ENCODE measurements at places on chromosomes 12 and 14.

GRCh38 chr14:52563120-52563519 lies 10.5 kb downstream of the GPR137C start:
- DNase-seq: no peak

- no peak for DNase-seq
These were observed 33.7 kb upstream of the GLIPR1 start for GRCh38 chr12:75446857-75447256.

DNA sequence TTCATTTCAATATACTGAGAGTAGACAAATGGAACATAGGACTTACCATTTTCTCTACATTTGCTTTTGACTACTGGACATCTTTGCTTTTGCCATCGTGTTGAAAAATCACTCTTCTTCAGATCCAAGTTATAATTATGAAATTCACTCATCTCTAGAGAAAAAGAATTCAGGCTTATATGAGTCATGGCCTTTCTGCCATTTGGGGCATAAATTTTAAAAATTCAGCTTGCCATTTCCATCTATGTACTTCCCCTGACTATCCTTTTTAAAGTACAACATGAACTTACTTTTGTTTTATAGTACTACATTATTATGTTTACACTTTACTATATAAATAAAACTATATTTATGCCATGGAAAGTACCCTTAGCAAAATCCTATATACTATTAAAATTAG lies 3.0 kb downstream of the KLRK1 start:
- DNase-seq: no peak

- peak; percentile 85 for DNase-seq
These were observed 131.8 kb downstream of the KITLG start for GRCh38 chr12:88448337-88448915.

- DNase-seq: no peak
These were observed 1715.0 kb upstream of the FLRT2 start for GRCh38 chr14:83814896-83815295.

GRCh38 chr12:102618197-102618877 lies 138.0 kb upstream of the IGF1 start:
- no peak for DNase-seq

- DNase-seq: no peak
These were observed 16.2 kb downstream of the SLC25A29 start for GRCh38 chr14:100289916-100290606.

DNA sequence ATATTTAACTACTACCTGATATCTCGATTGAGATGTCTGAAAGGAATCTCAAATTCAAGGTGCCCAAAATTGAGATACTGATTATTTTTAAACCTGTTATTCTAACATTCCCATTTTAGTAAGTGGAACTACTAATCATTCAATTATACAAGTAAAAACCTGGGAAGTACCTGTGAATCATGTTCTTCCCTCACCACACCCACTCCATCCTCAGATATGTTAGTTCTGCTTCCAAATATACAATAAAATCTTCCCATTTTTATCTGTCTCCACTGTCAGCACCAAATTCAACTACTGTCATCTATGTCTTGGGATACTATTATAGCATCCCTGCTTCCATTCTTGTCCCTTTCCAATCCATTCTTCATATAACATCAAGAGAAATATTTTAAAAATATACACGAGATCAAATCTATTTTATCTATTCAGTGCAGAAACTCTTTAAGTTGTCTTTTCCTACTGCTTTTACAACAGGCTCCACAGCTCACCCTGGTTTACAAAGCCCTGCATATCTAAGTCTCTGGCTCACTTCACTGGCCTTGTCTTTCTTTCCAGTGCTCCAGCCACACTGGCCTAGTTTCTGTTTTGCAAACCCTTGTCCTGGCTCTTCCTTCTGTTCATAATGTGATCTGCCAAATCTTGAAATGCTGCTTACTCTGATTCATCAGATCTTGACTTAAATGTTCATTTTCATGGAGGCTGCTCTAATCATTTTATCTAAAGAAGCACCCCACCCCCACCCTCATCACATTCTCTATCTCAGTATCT lies 122.3 kb downstream of the PTPRR start:
- DNase-seq: no peak

DNA sequence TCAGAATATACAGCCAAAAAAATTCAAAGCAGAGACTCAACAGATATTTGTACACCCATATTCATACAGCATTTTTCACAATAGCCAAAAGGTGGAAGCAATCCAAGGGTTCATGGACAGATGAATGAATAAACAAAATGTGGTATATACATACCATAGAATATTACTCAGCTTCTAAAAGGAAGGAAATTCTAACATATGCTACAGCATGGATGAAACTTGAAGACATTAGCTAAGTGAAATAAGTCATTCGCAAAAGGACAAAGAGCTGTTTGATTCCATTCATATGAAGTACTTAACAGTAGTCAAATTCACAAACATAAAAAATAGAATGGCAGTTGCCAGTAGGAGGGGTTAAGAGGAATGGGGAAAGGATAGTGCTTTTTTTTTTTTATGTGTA lies 91.8 kb upstream of the ARID2 start:
- no peak for DNase-seq

- DNase-seq: no peak
These were observed 239.3 kb downstream of the RMST start for GRCh38 chr12:97701901-97702300.

DNA sequence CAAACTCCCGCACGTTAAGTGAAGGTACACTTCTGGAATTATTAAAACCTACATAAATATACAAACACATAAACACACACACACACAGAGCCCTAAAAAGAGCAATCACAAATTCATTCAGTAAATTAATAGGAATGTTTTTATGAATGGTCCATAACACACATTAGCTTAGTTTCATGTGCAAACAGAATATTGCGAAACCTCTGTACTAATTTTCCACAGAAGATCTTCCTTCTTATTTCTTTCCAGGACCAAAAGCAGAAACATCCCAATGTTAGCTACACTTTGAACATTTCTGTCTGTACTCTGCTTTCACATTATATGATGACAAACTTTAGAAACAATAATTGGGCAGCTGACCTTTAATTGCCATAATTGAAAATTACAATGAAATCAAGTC lies 101.6 kb downstream of the SOX5 start:
- DNase-seq: no peak

DNA sequence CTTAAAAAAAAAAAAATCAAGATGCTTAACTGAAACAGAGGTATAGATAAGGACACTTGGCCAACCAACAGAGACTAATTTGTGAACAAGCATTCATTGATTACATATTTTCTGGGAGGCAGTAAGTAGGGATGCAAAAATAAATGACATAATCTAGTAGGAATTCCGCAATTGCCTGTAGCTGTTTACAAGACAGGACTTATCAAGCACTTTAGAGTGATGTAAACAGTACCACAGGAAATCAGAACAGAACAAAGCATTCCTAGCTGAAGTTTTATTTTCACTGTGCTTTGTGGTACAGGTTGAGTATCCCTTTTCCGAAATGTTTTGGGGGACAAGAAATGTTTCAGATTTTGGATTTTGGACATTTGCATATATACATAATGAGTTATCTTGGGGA lies 68.2 kb upstream of the FGD4 start:
- no peak for DNase-seq

GRCh38 chr12:28857369-28857768 lies 291.7 kb upstream of the FAR2 start:
- no peak for DNase-seq

DNA sequence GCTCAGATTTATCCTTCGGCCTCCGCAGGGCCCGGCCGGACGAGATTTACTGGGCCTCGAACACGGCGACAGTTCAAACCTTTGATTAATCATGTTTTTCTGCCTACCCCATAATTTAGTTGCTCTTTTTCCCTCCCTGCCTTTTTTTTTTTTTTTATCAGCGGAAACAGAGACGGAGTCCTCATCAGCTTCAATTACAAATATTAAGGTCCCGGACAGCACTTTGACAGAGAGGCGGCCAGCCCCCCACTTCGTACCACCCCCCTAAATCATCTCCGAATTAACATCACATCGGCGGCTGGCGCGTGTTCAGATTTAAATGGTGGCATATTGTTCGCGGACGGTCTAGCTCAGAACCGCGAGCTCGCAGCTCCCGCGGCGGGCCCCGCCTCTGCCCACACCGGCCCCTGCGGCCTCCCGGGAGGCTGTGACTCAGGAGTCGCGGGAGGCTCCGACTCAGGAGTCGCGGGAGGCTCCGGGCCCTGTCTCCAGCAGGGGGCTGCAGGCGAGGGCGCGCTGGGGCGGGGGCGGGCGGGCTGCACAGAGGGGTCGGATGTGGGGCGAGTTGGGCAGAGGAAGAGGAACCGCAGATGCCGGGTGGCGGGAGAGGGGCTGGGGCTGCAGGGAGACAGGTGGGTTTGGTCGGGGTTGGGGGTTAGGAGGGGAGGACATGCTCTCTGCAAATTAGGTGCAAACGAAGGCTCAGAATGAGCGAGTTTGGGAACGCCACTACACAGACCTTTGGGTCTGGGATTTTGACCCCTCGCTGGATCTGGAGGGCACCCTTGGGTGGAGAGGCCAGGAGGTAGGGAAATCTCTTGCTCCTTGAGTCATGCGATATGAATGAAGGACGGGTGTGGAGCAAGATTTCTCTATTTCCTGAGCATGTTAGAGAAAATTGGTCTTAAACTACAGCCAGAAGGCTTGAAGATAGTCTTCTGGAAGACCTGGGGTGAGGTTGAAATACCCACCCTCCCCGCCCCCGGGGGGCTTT lies 19.6 kb upstream of the ATP5MC2 start:
- DNase-seq: no peak

DNA sequence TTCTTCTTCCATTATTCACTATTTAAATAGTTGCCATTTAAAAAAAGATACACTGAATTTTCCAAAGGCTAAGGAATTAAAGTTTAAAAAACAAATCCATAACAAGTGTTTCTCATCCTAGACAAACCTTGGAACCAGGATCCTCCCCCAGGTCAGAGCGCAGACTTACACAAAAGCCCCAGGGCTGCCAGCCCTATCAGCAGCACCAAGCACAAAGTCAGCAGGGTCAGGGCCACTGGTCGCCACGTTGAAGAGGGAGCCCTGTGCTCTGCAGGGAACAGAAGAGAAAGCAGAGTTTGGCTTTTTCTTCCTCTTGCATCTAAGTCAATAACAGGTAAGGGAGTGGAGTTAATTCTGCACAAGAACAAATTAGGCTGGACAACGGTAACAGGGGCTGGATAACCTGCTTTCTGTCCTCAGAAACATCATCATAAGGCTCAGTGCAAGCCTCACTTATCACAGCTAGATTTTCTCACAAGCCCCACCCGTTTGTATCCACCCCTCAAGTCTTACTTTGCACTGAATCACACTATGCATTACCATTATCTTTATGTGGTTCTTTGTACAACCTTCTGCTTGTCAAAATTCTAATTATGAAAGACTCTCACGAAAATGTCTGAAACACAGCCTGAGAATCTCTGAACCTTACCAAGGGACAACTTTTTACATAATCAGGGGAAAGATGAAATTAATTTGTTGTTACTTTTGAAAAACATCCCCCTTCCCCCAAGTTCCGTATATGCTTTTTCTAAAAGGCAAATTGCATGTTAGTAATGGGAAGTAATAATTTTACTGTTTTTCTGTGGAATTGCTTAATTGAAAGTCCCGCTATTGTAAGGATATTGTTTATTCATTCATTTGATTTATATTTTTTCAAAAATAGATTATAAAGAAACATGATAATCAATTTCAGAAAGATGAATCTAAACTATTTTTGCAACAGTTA lies 9.6 kb downstream of the CLEC1A start:
- DNase-seq: no peak

DNA sequence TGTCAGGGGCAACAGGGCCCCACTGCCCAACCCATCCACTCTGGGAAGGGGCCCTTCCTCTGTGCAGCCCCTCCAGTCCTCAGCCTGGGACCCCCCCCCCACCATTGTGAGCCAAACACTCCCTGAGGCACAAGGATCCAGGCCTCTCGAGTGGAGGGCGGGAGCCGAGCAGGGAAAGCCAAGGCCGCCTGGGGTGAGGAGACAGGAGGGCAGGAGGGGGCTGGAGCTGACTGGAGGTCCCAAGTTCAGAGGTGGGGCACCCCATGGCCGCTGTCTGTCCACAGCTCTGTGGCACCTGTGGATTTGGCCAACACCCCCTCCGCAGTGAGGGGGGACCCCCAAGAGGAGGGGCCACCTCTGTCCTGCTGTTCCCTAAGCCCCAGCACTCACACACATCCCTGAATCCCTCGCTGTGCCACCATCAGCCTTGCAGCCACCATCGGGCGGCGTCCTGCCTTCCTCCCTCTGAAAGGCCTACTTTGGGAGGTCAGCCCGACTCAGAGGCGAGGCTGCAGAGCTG lies 25.4 kb upstream of the C14orf180 start:
- DNase-seq: no peak

GRCh38 chr12:116603546-116604177 lies 44.5 kb downstream of the MAP1LC3B2 start:
- DNase-seq: no peak

DNA sequence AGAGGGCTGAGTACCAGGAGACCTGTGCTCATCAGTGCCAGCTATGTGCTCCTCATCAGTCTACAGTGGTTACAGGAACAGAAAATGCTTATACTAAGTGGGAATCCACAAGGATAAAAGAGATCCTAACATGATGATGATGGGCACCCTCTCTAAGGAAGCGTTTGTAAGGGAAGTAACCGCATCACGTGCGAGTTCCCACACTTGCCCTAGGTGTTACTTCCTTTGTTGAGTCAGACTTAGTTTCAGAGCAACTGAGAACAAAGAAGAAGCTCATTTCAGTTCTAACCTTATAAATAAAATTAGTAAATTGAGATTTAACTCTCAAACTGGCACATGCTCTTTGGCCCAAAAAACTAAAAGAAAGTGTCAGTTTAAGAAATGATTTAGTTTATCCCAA lies 956.4 kb upstream of the TMEM132C start:
- DNase-seq: no peak

DNA sequence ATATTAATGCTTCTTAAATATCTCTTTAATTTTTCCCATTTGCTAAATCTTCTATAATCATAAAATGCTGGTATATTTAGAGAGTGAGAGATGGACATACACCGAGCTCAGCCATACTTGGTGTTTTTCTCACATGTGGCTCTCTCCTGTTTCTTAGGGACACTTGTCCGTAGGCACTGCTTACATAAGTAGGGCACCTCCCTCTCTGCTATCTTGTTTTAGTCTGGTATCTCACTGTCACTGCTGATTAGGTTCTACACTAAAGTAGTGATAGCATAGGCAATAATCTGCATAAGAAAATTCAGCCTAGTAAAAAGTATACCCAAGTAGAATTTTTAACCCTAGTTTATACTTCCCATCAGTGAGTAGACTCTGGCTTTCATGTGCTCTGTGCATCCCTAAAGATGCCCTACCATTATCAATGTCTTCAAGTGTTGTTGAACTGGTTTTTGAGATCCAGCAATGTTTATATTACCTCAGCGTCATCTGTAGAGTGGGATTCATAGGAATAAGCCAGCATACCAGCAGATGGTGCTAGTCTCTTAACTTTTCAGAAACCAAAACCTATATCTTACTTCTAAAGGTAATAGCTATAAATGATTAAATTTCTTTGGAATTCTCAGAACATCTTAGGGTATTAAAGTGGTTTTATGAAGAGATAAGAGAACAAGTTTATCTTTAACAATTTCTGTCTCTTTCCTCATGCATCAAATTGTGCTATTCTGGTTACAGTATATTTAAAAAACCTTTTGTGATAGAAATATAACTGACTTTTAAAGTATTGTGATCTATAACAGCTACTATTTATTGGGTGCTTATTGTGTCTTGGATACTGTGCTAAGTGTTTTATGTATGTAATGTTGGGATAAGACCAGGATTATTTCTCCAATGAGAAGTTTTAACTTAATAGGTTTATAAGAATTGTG lies 32.9 kb downstream of the ARID2 start:
- no peak for DNase-seq

- no peak for DNase-seq
These were observed 2.0 kb upstream of the MDM1 start for GRCh38 chr12:68334132-68334531.

GRCh38 chr12:107134558-107134957 lies 41.2 kb upstream of the CRY1 start:
- no peak for DNase-seq

- DNase-seq: no peak
These were observed 51.8 kb upstream of the HIF1A start for GRCh38 chr14:61643555-61643954.

All from NCI-H1417 treated with DMSO at 0.1 percent for 48 hours (cell line).